ENCODE measurements at places on chromosomes 5 and 9.

DNA sequence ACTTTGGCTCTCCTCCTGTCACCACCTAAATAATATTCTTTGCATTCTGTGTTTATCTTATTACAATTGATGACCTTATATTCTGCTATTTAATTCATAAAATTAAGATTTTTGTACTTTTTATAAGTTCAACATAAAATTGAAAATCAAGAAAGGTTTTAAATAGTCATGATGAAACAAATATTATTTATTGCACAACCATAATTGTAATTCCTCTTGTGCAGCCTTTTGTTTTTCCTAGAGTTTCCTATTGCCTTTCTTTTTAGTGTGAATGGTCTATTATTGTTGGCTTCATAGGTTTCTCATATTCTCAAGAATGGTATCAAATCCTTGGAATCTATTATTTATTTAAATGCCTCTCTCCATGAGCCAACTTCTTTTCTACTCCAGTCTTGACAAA, 117.9 kb downstream of the TMEM161B start:
- peaks cover 30% of the 10 kb centered on the region for H3K27me3 ChIP-seq
- no peak overlapping the region for H3K27ac ChIP-seq
- DNase-seq, result no peak
- peaks cover 5% of the 10 kb centered on the region for H3K4me1 ChIP-seq
- no peak overlapping the region for H3K4me3 ChIP-seq
- H3K36me3 ChIP-seq, result no peaks in the 10 kb centered on the region

GRCh38 chr5:31731016-31731415, 92.1 kb downstream of the PDZD2 start:
- no peaks in the 10 kb centered on the region for H3K27me3 ChIP-seq
- no peak for DNase-seq
- H3K27ac ChIP-seq, result no peak overlapping the region
- no peak overlapping the region for H3K4me3 ChIP-seq
- no peaks in the 10 kb centered on the region for H3K4me1 ChIP-seq

- H3K36me3 ChIP-seq, result no peaks in the 10 kb centered on the region
- H3K27me3 ChIP-seq, result no peaks in the 10 kb centered on the region
- peak overlapping the region; percentile 26 for H3K4me3 ChIP-seq
- peak; percentile 72 for DNase-seq
These were observed 354.6 kb downstream of the BNC2 start for GRCh38 chr9:16515879-16516301.

- H3K4me3 ChIP-seq, result no peak overlapping the region
- no peak for DNase-seq
- no peaks in the 10 kb centered on the region for H3K27me3 ChIP-seq
- no peaks in the 10 kb centered on the region for H3K36me3 ChIP-seq
- no peaks in the 10 kb centered on the region for H3K4me1 ChIP-seq
These were observed 175.6 kb downstream of the GABBR2 start for GRCh38 chr9:98533132-98533531.

DNA sequence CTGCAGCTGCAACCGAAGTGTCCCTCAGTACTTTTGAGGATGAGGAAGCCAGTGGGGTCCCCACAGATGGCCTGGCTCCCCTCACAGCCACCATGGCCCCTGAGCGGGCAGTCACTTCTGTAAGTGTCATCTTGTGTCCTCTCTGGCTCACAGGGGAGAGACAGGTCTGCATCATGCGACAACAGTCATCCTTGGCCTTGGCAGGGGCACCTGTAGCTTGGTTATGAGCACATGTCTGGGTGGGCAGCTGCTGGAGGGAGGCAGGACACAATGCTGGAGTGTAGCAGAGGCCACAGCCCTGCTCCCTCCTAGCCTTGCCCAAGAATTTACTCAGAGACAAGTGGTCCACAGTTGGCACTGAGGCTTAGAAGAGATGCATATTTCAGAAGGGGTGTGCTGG, 71.7 kb downstream of the COL15A1 start:
- H3K4me1 ChIP-seq, result no peaks in the 10 kb centered on the region
- no peaks in the 10 kb centered on the region for H3K27me3 ChIP-seq
- H3K27ac ChIP-seq, result no peak overlapping the region
- peaks cover 3% of the 10 kb centered on the region for H3K36me3 ChIP-seq
- no peak overlapping the region for H3K4me3 ChIP-seq
- DNase-seq, result no peak
